Inflammatory macrophage (primary cell): ENCODE measurements at places on chromosomes 11 and 22.

DNA sequence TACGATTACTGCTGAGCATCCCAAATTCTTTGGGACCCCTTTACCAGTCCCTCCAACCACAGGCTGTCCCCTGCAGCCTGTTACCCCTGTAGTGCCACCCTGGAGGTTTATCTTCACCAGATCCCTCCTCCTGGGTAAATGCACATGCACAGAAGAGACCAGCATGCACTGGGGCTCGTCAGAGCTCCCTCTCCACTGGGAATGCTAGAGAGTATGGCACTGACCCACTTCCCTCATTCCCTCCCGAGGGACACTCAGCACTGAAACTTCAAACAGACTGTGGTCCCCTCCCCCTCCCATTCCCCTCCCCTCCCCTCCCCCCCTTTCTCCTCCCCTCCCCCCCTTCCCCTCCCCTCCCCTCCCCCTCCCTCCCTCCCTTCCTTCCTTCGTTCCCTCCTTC, 49.1 kb downstream of the C11orf91 start:
- DNase-seq: no peak

GRCh38 chr11:100832829-100833228, 145.7 kb downstream of the ARHGAP42 start:
- no peak for DNase-seq

DNA sequence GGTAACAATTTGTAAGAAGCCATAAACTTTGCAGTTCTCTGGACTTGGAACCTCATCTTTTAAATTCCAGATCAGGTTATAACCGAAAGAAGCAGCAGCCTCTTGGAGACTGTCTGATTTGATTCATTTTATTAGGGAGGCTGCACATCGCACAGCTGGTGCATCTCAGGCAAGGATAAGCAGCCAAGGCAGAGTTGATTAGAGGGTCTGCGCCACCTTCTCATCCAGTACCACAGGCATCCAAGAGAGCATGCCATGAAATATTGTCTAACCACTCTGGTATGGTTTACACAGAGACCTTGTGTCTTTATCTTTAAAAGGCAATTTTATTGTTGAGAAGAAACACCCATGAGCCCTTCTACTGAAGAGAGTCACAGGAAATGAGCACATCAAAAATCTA, 16.2 kb upstream of the CWF19L2 start:
- no peak for DNase-seq

- DNase-seq: no peak
Measured at GRCh38 chr11:114785820-114786219, 107.5 kb downstream of the NXPE2 start.

- DNase-seq: no peak
Measured at GRCh38 chr22:43435851-43436811, 24.3 kb downstream of the MPPED1 start.

- DNase-seq: no peak
Measured at GRCh38 chr11:2788168-2789071, 88.6 kb upstream of the KCNQ1OT1 start.

DNA sequence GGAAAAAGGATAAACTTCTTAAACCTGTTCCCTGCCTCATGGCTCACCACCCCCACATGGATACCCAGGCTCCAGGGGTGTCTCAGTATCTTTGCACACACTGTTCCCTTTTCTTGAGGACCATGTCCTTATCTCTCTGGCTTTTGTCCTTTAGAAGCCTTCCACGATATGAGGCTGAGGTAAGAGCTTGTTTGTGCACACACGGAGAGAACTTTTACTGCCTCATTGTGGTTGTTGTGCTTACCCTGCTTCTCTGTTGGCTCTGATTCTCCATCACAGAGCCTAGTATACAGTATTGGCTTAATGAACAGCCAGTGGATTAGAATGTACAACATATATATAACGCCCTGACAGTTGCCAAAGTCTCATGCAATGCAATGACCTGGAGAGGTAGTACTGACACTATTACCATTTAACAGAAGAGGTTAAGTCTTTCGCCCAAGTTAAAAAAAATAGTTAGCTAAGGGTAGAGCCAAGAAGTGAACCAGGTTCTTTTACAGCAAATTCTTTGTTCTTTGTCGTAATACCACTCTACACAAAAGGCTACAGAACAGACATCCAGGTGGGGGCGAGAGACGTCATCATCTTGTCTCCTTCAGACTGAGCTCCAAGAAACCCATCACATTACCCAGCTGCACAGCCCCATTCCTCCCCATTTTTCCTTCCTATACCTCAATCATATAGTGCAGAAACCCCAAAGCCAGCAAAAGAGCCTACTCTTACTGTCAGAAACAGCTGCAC, 117.3 kb downstream of the PLEKHA7 start:
- DNase-seq: no peak

DNA sequence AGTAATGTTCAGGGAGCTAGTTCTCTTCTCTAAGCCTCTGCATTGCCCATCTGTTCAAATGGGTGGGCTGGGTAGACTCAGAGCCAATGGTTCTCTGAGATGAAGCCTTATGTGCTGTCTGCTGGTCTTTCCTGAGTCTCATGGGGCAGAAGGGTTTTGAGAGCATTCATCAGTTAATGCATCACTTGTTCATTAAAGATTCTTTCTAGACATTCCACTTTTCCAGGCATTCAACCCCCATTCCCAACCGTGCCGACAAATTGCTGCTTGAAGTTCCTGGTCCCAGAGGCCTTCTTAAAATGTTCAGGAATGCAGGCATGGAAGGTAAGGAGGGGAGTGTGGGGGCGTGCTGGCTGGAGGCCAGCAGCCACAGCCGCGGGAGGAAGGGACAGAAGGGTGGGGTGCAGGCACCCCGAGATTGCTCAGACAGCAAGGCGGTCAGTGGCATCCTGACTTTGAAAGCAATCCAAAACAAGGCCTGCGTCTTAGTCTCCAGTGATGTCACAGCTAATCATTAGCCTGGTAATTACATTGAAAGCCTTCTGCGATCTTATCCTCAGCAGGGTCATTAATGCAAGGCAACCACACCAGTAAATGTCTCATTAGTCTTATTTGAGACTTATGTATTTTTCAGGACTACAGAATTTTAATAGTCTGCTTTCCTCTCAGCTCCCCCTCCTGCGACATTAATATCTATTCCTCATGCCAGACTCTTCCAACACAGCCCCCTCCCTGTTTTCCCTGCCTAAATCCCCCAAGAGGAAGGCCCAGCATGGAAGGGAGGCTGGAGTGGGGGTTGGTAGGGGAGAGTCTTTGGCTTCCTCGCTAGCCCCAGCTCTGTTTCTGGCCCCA, 328.8 kb downstream of the MIAT start:
- DNase-seq: no peak
